Naive B cell (primary cell): ENCODE measurements at places on chromosomes 1 and 21.

- DNase-seq, result no peak
Measured at GRCh38 chr1:74522148-74522547, 9.7 kb upstream of the LRRC53 start.

DNA sequence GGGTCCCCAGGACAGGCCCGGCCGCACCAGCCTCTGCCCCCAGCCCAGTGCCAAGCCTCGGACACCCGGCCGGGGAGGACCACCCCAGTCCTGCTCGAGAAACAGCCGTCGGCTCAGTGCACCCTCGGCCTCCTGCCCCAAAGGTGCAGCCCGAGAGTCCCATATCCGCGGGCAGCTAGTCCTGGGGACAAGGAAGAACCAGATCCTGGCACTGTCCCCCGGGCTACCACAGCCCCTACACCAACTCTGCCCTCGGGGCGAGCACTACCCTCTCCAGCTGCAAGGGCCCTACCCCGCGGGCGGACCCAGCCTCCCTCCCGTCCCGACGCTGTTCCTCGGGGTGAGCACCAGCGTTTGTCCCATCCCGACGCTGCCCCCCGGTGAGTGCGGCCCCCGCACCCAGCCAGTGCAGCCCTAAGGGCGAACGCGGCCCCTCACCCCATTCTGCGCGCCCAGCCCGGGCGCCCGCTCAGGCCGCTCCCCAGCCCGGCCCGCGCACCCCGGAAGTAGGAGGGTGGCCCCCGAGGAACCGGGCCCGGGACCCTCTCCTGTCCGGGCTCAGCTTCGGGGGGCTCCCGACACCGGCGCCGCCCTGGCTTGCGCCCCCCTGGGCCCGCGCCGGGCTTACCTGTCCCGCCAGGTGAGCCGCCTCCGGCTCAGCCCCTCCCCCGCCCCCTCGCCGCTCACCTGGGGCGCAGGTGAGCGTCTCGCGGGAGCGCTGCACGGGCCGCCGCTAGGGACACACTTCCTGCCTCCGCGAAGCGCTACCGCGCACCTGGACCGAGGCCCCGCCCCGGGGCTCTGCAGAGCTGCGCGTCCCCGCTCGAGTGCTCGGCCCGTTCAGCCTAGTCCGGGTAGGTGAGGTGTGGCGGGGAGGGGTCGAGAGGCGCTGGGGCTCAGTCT is at the start of gene KDF1:
Gene KDF1 (minus strand): TSS at position 747 of the 903 bp plus-strand sequence. CDS start 8,088 bp downstream, outside the sequence.
- DNase-seq, result peak; percentile 54

GRCh38 chr21:18547347-18547746 is 143.8 kb upstream of the TMPRSS15 start:
- DNase-seq, result no peak

GRCh38 chr1:241462391-241462790 is 57.2 kb downstream of the FH start:
- no peak for DNase-seq

GRCh38 chr1:50699795-50700194 is 260.3 kb downstream of the FAF1 start:
- DNase-seq, result no peak

GRCh38 chr1:192401825-192402224 is 85.0 kb downstream of the RGS21 start:
- no peak for DNase-seq

GRCh38 chr1:55773211-55773940 is 558.2 kb upstream of the USP24 start:
- no peak for DNase-seq

GRCh38 chr1:55816456-55817426 is 601.6 kb upstream of the USP24 start:
- DNase-seq, result no peak

DNA sequence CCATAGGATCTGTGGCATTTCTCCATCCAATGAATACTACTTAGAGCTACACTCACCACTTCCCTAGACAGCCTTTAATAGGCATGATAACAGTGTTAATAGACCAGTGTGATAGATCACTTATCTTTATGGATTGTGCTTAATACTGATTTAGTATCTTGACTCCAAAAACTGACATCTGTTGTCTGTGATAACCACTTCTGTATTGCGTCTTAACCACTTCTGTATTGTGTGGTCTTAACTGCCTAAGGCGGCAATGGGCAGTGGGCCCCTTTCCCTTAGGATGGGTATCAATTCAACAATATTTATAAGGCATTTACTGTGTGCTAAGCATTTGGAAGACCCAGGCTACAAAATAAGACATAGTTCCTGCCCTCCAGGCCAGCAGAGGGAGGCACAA is 32.0 kb upstream of the RCAN3 start:
- no peak for DNase-seq

DNA sequence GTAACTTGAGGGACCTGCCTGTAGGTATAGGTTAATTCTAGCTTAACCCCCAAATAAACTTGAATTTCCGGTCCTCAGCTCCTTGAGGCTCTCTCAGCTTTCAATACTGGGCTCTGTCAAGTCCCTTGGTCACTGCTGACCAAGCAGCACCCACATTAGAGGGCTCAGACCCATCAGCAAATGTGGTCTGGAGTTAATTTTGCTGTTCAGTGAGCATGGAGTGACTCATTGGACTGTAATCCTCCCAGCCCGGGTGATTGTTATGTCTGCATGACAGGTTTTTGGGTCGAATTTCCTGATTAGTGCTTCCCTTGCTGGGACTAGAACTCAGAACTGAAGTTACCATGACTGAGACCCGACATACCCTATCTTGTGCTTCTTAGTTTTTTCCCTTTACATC is 130.6 kb downstream of the URB2 start:
- no peak for DNase-seq

DNA sequence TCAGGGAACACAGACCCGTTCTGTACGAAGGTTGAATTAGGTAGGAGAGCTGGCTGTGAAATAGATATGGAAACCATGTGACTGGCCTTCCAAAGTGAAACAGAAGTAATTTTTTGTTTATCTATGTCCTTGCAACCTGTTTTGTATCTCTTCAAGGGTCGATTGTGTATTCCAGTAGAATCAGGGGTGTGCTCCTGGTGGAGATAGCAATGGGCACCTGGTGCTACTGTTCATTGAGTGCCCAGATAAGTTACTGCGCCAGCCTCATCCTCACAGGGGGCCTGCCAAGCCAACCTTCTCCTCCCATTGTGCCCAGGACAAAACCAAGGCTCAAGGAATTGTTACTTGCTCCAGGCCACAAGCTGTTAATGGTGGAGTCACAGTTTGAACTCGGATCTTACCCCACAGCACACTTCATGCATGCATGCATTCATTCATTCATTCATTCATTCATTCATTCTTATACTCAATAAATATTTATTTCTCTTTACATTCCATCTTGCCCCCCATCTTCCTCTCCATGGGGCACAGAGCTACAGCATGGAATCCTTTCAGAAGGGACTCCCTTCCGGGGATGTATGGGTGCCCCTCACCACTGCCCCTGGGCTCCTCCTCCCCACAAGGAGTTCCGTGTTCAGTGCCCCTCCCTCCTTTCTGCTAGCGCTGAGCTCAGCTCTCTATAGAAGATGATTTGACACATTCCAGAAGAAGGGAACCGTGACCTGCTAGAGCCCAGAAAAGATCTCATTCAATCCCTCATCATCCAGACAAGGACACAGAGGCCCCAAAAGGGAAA is 24.0 kb downstream of the ADORA1 start:
- no peak for DNase-seq

DNA sequence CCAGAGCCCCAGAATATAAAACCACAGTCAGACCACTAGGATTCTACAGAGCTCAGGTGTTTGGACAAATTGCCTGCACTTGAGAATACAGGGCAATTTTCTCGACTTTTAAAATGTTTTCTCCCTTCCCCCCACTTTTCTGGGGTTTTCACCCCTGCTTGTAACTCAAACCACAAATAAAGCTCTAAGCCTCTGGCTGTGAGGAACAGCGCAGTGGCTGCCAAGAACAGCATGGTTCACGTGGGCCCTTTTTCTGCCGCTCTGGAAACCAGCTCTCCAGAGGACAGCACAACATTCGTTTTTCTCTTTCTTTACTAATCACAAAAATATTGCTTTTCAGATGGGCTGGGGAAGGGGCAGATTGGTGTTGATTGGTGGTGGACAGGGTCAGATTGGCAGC is 102.2 kb upstream of the JUN start:
- DNase-seq, result no peak

DNA sequence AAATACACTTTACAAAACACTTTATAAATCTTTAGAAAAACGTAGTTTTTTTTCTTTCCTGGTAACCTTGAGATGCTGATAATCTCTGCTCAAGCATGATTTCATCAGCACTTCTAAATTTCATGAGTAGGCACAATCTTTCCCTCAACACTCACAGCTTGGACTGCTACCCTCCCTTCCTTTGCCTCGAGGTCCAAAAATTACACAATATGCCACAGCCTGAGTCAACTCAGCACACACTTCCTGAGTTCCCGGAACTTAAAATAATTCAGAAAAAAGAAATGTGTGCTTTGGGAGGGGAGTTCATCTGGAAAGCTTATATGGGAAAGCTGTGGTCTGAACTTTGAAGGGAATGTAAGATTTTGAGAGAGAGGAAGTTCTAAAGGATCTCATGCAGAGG is 5.9 kb downstream of the CLCA2 start:
- DNase-seq, result no peak

DNA sequence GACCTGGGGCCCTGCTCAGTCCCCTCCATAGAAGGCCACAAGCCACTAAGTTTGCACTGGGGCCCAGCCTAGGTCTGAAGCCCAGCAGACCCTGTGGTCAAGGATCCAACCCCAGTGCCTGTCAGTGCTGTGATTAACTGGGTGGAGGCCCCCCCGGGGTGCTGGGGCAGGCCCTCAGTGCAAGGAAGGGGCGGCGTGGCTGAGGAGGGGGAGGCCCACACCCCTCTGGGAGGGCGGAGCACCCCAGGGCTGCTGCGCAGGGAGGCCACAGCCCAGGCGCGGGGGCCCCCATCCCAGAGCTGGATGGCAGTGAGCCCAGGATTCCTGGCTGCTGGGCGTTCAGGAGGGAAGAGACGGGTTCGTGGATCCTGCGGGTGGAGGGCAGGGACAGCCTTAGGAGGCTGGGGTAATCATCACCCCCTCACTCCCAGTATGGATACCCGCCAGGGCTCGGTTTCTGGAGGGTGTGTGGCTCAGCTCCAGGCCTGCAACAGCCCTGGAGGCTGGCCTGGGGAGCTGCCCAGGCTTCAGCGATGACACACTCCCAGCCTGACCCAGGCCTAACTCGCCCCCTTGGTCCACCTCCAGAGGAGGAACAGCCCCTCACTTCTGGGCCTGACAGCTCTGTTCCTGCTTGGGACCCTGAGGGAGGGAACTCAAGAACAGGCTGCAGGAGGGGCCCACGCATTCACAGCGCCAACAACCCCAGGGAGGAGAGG is 890 bp downstream of the GJC2 start:
- DNase-seq, result no peak

DNA sequence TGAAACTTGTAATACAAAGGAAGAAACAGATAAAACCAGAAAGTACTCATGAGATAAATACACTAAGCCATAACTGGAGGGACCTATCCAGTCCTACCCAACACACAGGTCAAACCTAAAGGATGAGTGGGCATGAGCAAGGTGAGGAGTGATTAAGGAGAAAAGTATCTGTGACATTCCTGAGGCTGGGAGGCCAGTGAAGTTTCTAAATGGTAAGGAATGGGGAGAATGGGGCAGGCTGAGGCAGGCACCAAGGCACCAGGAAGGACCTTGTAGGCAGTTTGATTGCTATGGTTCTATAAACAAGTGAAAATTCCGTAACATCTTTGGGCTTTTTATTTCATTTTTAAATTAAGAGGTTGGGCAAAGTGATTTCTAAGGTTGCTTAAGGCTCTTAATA is 10.4 kb downstream of the DDX59 start:
- DNase-seq, result no peak

GRCh38 chr1:56469640-56470371 is 109.6 kb downstream of the PLPP3 start:
- DNase-seq, result no peak

- DNase-seq, result no peak
Measured at GRCh38 chr1:59743324-59744091, 71.2 kb upstream of the HOOK1 start.

DNA sequence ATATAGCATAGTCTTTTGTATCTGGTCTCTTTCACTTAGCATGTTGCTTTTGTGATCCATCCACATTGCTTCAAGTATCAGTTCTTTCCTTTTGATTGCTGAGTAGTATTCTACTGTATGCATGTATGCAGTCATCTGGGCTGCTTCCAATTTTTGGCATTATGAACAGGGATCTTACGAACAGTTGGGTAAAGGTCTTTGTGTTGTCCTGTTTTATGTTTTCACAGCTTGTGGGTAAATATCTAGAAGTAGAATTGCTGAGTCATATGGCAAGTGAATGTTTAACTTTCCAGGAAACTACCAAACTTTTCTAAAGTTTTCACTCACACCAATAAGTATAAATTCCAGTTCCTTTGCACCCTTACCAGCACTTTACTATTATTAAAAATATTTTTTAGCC is 60.9 kb downstream of the LHX4 start:
- DNase-seq, result no peak

DNA sequence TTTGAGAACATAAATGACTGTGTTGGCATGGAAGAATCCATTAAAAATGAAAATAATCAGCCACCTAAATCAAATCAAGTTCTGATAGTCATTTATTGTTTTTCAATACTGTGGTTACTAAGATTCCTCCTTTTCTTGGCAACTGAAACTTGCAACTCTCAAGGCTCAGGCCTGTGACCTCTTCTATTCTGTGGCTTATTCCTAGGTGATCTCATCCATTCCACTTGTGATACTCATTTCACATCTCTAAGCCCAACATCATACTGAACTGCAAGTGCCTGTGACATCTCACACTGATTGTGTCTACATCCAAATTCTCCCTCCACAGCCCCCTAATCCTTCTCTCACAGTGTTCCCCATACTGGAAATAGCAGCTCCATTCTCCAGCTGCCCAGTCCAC is 4.8 kb upstream of the ST6GALNAC5 start:
- no peak for DNase-seq

DNA sequence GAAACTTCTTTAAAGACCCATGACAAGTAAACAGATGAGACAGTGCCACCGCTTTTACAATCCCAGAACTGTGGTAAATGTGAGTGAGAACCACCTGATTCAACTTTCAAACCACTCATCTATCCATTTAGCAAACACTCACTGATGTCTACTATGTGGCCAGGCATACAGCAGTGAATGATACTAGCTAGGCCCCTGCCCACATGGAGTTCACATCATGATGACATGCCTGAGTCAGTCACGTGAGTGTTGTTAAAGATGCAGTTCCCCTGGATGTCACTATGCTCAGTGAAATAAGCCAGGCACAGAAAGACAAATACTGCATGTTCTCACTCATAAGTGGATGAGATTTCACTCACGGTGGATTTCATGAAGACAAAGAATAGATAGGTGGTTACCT is 28.4 kb downstream of the STX6 start:
- DNase-seq, result no peak

- DNase-seq, result no peak
Measured at GRCh38 chr1:210796421-210796820, 337.5 kb downstream of the KCNH1 start.

- no peak for DNase-seq
Measured at GRCh38 chr1:198165927-198166647, 9.3 kb downstream of the NEK7 start.

- DNase-seq, result no peak
Measured at GRCh38 chr21:42741066-42741465, 87.6 kb downstream of the PDE9A start.

- no peak for DNase-seq
Measured at GRCh38 chr1:211627259-211627658, 48.2 kb downstream of the NEK2 start.
